ENCODE measurements at places on chromosomes 2 and 18.

DNA sequence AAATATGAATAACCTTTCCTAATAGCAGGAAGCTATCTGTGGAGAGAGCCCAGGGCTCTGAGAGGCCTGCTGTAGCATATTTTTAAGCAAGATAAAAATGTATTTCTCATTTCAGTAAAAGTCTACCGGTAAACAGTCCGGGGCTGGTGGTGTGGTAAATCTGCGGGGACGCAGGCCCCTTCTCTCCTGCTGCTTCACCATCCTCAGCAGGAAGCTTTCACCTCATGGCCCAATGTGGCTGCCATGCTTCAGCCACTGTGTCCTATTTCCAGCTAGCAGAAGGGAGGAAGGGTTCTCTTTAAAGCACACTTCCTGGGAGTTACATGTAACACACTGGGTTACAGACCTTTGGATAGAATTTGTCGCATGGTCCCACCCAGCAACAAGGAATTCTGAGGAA is 79.5 kb upstream of the ODC1 start:
- no peak for DNase-seq

DNA sequence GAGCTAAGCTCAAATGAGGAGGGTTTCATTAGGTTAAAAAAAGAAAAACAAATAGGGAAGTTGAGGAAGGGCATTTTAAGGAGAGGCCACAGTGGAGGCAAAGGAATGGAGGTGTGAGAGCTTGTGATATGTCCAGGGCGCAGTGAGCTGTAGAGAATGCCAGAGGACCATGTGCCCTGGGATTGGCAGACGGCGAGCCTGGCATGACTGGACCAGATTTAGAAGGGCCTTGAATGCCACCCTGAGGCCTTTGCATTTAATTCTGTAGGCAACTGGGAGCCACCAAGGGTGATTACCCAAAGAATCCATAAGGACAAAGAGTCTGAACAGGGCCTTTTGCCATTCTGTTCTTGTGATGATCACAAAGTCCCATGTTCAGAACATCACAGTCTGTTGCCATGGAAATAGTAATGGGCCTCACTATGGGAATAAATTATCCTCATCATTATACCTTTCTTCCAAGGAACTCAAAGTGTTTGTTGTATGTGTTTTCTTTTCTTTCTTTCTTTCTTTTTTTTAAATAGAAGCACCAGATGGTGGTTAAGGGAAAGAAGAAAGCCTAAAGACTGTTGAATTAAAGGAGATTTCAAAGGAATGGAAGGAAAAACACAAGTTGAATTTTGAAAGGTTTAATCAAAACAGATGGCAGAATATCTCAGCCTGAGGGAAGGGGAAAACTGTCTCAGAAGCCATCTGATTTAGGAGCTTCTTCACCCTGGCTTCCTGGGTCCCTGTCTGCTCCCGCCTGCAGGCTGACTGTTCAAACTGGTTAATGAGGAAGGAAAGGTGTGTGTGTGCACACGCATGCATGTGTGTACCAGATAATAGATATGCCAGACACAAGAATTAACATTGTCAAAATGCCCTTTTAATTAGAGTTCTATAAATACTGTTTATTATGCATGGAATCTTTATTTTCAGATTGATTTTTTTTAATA is 31.6 kb upstream of the NCOA1 start:
- DNase-seq, result no peak

- no peak for DNase-seq
These were observed 83.3 kb upstream of the CD28 start for GRCh38 chr2:203623096-203623495.

- DNase-seq, result no peak
These were observed 373.9 kb upstream of the CNTNAP5 start for GRCh38 chr2:123651151-123651550.

- no peak for DNase-seq
These were observed 236.5 kb downstream of the DSEL start for GRCh38 chr18:67279988-67280387.

GRCh38 chr2:218024871-218025270 is 22.1 kb upstream of the TNS1 start:
- no peak for DNase-seq
